ENCODE measurements at places on chromosomes 7 and 10.

DNA sequence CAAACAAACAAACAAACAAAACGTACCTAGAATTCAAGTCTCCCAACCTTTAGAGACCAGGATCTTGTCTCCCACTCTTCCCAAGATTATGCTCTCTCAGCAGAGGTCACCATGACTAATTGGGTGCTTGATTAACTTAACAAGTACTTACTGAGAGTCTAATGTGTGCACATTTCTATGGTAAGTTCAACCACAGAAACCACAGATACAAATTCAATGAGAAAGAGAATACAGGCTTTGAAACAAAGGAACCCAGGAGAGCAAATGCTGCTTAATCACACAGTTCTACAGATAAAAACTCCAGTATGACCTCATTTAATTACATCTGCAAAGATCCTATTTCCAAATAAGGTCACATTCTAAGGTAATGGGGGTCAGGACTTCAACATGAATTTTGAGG is 142.8 kb downstream of the DNAJC1 start:
- no peaks in the 10 kb centered on the region for H3K27me3 ChIP-seq
- H3K4me3 ChIP-seq, result no peak overlapping the region
- DNase-seq, result no peak
- peaks cover 3% of the 10 kb centered on the region for H3K4me1 ChIP-seq
- peaks cover 20% of the 10 kb centered on the region for H3K36me3 ChIP-seq

DNA sequence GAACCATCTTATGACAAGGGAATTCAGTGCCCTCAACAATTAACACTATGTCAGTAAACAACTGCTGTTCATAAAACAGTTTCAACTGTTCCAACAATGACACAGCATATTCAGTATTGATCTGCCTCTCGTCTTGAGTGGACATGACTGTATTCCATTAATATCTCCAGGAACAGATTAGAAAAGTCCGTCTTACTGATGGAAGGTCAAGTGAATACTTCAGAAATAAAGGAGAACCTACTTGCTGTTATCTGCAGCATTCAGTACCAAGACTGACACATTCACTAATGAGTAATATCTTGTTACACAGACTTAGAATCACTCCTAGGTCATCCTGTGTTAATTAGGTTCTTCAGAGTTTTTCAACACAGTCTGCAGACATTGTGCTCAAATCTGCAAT is 12.1 kb downstream of the KBTBD2 start:
- no peak for DNase-seq
- no peak overlapping the region for H3K4me3 ChIP-seq
- H3K27ac ChIP-seq, result peak overlapping the region; percentile 8
- no peaks in the 10 kb centered on the region for H3K27me3 ChIP-seq

DNA sequence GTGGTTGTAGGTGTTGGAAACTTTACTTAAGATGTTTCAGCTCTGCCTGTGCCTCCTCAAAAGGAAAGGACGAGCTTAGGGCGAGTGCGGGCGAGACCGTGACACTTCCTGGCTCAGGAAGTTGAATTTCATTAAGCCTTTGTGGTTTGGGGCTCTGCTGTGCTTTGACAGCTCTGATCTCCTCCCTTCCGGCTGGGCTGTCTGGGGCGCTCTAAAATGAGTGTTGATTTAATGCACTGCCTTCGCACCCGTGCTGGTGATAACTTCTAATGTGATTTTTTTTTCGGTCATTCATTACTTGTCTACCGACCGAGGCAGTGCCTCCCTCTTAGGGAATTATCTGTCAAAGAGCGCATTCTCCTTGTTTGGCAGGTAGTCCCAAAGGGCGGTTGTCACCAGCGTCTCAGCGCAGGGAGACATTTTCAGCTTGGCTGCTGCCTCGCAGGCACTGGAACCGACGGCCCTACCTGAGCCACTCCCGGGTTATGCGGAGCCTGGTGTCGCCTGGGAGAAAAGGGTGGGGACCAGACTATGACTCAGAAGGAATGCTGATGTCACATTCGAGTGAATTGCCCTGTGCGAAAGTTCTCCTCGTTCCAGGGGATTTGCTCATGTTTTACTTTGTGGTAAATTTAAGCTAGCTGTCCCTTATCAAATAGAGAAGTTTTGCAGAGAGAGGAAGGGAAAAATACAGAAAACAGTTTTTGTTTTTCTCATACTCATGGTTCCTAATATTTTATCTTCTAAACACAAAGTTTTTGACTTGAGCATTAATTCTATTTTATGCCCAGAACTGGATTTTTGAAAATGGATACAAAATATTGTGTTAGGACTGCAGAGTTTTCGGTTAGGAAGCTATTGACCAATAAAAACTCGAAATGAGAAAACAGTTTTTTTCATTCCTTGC is 920 bp downstream of the TES start:
- peak; percentile 67 for DNase-seq
- H3K36me3 ChIP-seq, result no peaks in the 10 kb centered on the region
- peaks cover 41% of the 10 kb centered on the region for H3K4me1 ChIP-seq
- H3K27me3 ChIP-seq, result no peaks in the 10 kb centered on the region
- H3K27ac ChIP-seq, result peak overlapping the region; percentile 99
- peak overlapping the region; percentile 94 for H3K4me3 ChIP-seq

DNA sequence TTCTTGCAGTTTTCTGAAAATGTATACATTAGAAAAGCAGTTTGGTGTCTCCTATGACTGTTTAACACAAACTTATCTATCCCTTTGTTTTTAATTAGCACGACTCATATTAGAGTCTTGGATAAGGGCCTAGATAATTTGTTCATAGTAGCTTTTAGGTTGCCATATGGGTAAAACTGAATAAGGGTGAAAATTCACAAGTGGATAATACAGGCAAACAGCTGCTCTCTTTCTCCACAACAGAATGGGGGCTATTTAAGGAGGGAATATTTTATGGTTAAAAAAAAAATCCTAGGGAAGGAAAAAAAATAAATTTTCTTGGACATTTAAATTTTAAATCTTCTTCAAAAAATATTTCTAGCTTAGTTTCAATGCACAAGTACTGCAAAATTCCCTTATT is 1416.1 kb downstream of the GATA3 start:
- H3K27ac ChIP-seq, result no peak overlapping the region
- no peak overlapping the region for H3K4me3 ChIP-seq
- H3K4me1 ChIP-seq, result peaks cover 7% of the 10 kb centered on the region
- H3K27me3 ChIP-seq, result no peaks in the 10 kb centered on the region

- no peak for DNase-seq
- no peaks in the 10 kb centered on the region for H3K4me1 ChIP-seq
- H3K4me3 ChIP-seq, result no peak overlapping the region
Observed at GRCh38 chr7:43914795-43915194, 8.4 kb upstream of the URGCP start.

DNA sequence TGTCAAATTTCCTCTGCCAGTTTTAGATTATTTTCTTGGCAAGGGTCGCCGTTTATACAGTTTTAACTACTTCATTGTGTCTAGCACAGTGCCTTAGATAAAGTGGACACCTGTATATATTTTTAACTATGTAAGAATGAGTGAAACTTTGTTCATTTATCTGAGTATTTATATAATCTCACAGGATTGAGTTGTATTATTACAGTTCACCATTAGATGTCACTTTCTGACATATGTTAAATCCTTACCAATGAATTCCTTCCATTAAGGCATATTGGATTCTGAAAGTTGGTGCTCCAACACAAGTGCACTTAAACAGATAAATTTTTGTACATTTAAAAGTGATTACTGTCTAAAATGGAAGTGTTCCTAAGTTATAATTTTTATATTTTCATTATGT is 43.0 kb downstream of the ZMYND11 start:
- H3K4me1 ChIP-seq, result no peaks in the 10 kb centered on the region
- H3K36me3 ChIP-seq, result peaks cover 16% of the 10 kb centered on the region
- H3K27me3 ChIP-seq, result no peaks in the 10 kb centered on the region
- no peak overlapping the region for H3K4me3 ChIP-seq
- no peak overlapping the region for H3K27ac ChIP-seq
- DNase-seq, result no peak

GRCh38 chr7:112254156-112254555 is 47.7 kb downstream of the ZNF277 start:
- H3K4me3 ChIP-seq, result no peak overlapping the region
- H3K4me1 ChIP-seq, result peaks cover 12% of the 10 kb centered on the region
- DNase-seq, result no peak
- no peak overlapping the region for H3K27ac ChIP-seq
- no peaks in the 10 kb centered on the region for H3K36me3 ChIP-seq

- H3K36me3 ChIP-seq, result peaks cover 2% of the 10 kb centered on the region
- H3K4me1 ChIP-seq, result peaks cover 10% of the 10 kb centered on the region
- H3K27me3 ChIP-seq, result peaks cover 14% of the 10 kb centered on the region
- peak within 1 kb of the TSS; percentile 94 for H3K27ac ChIP-seq
- DNase-seq, result peak; percentile 68
Observed at GRCh38 chr10:88582806-88583583, at the start of gene RNLS. Gene RNLS, minus strand, starts transcription at chr10:88583318.

DNA sequence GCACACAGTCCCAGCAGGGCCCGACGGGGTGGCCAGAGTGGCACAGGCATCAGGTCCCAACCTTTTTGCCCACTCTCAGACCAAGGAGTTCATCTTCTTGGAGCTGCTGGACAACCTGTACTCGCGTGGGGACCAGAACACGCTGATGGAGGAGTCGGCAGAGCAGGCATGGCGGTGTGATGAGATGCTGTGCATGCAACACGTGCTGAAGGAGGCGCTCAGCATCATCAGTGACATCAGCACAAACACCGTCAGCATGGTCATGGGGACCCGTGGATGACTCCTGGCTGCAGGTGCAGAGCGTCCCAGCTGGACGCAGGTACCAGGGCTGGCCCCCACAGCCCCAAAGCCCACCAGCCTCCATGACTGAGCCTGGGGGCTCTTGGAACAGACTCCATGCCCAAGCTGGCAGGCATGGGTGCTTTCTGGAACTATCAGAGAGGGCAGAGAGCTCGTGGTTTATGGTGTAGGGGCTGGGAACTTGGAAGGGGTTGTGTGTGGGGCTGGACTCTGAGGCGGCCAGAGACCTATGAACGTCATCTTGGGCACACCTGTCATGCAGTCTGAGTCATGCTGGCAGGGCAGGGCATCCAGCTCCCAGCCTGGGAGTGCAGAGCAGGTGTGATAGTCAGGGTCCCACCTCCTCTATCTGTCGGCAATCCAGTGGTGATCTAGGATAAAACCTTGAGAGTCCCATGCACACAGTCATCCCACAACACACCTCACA is 8.2 kb upstream of the MTPAP start:
- DNase-seq, result no peak
- no peaks in the 10 kb centered on the region for H3K36me3 ChIP-seq
- H3K4me3 ChIP-seq, result no peak overlapping the region
- H3K4me1 ChIP-seq, result peaks cover 1% of the 10 kb centered on the region
- no peak overlapping the region for H3K27ac ChIP-seq

- H3K4me1 ChIP-seq, result no peaks in the 10 kb centered on the region
- peaks cover 47% of the 10 kb centered on the region for H3K27me3 ChIP-seq
- H3K27ac ChIP-seq, result no peak overlapping the region
- no peaks in the 10 kb centered on the region for H3K36me3 ChIP-seq
Observed at GRCh38 chr7:157622000-157622399, 285.2 kb downstream of the DNAJB6 start.

DNA sequence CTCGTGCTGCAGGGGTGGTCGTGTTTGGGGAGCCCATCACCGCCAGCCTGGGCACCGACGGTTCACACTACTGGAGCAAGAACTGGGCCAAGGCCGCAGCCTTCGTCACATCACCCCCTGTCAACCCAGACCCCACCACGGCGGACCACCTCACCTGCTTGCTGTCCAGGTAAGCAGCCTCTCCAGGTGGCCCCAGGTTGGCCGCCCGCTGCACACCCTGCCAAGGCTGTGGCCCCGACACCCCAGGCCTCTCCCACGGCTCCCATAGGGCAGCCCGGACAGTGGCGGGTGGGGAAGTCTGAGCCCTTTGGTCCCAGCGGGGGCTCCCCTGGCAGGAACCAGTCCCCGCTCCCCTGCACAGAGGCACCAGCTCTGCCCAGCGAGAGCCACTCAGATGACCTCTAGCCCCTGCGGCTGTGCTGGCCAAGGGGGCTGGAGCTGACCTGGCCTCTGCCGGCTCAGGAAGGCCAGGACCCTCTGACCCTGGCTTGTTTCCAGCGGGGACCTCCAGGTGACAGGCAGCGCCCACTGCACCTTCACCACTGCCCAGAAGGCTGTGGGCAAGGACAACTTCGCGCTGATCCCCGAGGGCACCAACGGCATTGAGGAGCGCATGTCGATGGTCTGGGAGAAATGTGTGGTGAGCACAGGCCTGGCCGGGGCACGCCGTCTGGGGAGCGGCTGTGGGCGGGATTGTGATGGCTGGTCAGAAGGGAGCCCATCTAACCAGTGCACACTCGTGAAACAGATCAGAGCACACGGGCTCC is 13.8 kb downstream of the DPYSL4 start:
- no peaks in the 10 kb centered on the region for H3K4me1 ChIP-seq
- H3K4me3 ChIP-seq, result no peak overlapping the region
- DNase-seq, result no peak
- H3K27ac ChIP-seq, result no peak overlapping the region
- no peaks in the 10 kb centered on the region for H3K27me3 ChIP-seq

Data from mesothelial cell of epicardium (in vitro differentiated cells).